ENCODE measurements at places on chromosomes 1 and 21.
A peak's percentile ranks its signal among the peaks of the same experiment; 100 is the strongest.

GRCh38 chr1:102726417-102726816, 381.9 kb downstream of the COL11A1 start:
- DNase-seq: no peak

GRCh38 chr1:241677201-241677600, 25.1 kb downstream of the WDR64 start:
- no peak for DNase-seq

GRCh38 chr1:150780510-150780909, 14.9 kb upstream of the CTSS start:
- DNase-seq: no peak

DNA sequence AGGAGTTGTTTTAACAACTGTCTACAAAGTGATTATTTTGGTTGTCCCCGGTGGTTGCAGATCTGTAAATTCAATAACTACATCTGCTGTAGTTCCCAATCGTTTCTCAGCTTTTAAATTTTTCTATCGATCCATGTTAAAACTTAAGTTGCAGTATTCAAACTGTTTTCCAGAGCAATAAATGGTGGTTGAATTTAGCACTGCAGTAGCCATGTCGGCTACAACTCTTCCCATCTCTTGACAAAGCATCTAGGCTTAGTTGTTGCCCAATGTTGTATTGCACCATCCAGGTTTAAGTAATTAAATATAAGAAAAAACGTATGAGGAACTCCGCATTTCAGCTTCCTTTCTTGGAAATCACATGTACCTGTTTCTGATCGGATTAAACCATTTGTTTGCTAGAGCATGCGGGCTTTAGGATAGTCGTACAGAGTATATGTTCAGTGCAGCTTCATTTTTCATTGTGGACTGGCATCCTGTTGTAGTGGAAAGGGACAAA, 996 bp downstream of the CNIH4 start:
- DNase-seq: no peak

DNA sequence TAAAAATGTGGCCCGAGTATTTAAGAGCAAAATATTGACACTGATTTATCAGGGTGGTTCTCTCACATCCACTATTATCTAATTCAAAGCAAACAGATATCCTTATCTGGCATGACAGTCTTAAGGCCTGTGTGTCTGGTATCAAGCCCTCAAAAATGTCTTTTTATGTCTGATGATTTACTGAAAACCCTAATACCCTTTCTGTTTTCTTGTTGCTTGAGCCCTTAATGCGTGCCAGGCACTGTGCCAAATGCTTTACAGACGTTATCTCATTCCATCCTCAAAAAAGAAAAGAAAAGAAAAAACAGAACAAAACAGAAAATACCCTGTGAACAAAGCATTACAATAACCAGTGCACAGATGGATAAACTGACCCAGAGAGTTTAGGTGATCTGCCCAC, 5.7 kb downstream of the DUSP23 start:
- no peak for DNase-seq

DNA sequence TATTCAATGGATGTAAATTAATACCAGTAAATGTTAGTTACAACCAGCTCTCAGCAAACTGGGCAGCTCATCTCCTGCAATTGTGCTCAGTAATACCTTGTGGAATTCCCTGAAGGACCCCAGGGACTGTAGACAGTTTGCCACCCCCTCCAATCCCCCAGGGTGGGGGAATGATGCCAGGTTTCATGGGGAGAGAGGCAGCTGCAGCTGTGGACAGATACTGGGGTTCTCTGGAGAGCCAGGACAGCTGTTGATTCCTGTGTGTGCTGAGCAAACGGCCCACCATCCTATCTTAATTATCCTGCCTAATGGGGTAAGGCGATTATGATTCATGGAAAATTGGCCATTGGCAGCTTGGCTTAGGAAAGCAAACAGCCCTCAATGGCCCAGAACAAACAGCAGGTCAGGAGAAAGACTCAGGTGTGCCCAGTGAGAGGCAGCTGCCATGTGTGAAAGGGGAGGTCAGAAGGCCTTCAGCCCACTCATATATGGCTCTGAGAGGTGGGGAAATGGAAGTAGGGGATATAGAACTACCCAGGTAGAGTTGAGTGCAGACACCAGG, 148.9 kb upstream of the CTTNBP2NL start:
- DNase-seq: no peak

DNA sequence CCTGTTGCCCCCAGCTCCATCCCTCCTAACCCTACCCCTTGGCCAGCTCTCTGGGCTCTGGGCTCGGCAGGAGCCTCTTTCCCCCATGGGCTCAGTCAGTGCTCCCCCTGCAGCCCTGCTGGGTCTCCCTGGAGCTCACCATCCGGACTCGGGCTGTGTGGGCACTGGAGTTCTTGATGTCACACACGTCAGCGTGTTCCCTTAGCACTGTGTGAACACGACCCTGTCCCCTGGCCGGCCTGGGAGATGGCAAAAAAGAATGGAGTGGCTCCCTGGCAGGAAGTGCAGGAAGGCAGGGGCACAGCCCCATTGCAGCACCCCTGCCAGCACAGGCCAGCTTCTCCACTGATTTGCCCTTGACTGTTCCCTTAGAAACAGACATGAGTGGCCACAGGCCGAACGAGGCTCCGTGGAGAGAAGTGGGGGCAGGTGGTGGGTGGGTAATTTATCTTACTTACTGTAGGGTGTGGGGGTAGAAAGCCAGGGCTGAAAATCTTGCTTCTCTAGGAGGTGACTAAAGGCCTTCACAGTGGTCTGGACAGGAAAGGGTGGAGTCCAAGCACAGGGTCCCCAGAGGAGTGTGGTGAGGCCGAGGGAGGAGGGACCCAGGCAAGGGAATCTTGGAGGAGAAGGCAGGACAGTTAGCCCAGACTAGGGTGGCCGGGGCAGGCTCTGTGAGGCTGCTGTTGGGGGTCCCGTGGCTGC, 381.7 kb upstream of the VAMP3 start:
- no peak for DNase-seq

DNA sequence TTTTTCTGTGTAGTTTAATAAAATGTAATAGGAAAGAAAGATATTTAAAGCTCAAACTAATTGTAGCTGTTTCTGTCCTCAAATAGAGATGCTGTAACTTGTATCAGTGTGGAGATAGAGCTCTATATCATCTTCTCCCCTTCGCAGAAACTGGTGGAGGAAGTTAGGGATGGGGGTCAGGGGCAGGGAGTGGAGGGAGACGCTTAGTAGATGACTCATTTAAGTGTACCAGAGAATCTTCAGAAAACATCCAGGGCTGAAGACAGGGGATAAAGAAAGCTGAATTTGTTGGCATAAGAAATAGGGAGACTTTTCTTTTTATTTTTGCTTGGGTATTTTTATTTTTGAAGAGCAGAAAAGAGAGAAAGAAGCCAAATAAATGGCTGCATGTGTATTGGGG, 282.6 kb upstream of the DPYD start:
- DNase-seq: no peak

DNA sequence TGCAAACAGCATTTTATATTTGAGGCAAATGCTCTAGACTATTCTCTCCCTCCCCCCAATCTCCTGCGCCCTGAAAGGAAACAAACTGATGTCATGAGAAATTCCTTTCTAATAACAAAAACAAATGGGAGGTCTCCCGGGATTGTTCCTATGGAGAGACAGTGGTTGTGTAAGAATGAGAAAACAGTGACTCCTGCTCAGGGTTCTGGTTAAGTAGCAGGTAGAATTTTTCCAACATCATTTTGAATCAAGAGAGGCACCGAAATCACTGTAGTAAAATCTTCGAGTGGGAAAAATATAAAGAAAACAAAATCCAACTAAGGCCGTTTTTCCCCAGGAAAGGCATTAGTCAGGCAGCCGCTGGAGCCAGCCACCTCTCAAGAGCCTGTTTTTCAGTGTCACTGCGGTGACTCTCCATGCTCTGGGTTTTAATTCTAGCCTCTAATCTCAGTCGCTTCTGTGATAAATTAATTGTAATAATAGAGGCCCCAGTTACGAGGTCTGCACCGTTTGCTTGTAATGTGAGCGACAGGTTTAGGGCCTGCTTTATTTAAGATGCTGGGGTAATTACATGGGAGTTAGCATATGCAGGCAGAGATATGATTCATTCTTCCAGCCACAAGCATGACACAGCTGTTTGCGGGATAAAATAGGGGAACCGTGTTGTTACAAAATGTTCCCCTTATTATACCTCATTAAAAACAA, 80.3 kb downstream of the RNF220 start:
- DNase-seq: peak; percentile 37

DNA sequence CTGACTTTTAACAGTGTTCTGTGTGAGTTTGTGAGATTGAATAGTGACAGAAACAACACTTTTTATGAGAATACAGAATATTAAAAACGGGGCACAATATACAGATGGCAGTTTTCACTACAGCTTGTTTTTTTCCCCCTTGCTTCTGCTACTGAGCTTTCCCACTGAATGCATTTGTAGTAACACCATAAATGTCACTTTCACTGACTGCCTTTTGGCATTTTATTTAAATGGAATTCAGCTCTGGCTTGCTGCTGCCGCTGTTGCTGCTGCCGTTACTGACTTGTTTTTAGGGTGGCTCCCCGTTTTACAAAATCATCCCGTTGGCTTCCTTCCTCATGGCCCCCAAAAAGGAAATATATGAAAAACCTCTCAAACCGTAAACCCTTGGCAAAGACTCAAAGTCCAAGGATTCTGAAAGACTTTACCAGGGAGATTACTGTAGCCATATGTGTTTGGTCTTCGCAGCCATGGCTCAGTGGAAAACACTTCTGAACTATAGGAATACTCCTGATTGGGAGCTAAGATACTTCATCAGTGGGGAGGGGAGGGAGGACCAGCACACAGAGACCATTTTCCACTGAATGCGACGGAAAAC, 151.0 kb downstream of the NUF2 start:
- DNase-seq: no peak

DNA sequence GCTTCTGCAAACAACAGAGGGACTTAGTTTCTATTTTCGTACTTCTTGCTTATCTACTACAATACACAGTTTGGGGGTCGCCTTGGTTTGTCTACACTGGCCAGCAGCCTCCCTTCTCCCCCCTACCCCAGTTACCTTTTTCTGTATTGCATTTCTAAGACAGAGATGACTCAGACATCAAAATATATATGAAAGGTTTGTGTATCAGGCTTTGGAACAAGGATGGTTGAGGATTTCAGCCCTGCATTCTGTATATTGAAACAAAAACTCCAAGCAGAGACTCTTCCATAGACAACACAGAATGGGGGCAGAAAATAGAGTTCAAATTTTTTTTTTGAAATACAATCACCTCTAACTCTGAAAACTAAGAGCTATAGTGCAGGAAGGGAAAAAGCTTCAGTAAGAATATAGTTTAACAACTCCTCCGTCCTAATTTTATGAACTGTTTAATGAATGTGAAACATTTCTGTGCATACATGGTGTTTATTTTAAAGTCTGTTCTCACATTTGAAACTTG, 1.9 kb downstream of the SAMD13 start:
- no peak for DNase-seq

GRCh38 chr1:184792450-184792969, 37.9 kb upstream of the EDEM3 start:
- peak; percentile 90 for DNase-seq

DNA sequence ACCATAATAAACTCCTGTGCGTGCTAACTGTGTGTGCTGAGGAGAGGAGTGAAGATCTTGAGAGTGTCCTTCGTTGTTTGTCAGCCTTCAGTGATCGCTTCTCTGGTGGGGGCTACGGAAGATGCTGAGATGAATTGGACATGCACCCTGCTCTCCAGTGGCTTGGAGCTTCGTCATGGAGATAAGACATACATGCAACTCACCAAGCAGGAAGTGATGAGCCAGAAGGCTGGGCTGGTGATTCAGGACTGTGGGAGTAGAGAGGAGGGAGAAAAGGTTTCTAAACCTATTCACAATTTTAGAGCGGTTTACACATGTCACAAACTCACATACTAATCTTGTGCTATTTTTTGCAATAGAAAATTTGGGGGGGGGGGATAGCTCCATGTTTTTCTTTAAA, 128.9 kb upstream of the ADAR start:
- DNase-seq: no peak

DNA sequence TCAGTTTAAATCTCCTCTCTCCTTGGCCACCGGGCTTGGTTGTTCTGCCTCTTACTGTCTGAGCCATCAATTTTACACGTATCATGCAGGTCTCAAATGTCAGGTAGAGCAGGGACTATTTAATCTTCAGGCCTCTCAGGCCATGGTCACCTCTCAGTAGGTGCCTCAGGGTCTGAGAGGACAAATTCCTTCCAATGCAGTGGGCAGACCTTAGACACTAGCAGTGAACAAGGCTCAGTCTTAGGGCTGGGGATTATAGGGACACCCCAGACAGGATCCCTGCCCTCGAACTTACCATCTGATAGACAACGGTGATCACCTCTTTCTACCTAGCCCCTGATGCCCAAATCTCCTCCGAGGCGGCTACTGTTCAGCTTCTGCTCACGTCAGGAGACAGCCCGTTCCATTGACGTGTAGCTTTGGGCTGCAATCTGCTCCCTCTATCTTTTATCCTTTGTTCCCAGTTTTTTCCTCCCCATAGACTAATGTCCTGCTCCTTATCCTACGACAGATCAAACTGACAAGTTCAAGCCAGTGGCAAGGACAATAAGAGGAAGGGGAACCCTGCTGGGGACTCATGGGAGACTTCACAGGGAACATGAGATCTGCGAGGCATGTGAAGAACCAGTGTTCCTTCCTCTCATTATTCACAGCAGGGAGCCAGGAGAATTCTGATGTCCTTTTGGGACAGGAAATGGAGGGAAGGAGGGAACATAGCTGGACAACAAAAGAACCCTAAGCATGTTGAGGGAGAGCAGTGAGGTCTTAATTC, 1.4 kb upstream of the MYOG start:
- no peak for DNase-seq

DNA sequence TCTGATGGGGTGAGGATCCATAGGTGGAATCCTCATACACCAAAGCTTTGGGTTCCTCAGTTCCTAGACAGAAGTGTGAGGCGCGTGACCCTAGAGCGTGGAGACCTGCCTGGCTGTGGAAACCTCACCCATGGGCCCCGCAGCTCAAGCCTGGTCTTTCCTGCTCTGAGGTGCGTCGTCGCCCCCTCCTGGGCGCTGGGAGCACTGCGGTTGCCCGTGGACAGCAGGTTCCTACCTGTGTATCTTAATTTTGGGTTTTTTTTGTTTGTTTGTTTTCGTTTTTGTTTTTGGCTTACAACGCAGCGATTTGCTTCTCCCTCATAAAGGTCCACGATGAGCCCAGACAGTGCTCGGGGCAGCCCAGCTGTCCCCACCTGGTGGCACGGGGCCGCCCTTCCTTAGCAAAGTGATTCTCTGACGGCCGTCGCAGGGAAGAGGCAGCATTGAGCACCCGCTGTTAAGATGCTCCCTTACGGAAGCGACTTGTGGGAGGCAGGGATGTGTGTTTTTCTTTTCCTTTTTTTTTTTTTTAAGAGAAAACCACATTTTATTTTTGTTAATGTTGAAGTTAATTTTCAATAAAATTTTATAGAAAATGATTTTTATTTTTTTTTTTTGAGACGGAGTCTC, 36.5 kb upstream of the TRAPPC10 start:
- peak; percentile 23 for DNase-seq

DNA sequence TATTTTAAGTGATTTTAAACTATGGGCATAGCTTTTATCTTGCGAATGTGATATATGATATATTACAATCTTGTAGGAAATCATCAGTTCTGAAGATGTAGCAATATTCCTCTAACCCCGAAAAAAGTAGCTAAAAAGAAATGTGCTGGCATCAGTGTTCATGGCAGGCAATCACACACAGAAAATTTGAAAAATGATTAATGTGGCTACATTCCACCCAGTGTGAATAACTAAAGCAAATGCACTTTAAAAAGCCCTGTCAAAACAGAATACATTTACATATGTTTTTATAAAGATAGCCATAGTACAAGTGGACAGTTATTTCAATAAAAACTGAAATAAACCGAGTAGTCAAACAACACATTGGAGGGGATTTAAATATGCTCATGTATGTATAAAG, 260.2 kb downstream of the HHAT start:
- DNase-seq: no peak

GRCh38 chr1:81937791-81938450, 137.2 kb downstream of the ADGRL2 start:
- no peak for DNase-seq
